ENCODE measurements at places on chromosomes 5 and 9. TPM values are rescaled to one million over a fixed set of nuclear protein-coding genes. Genes with fewer than 3 reads are reported as not detected.
A peak's percentile ranks its signal among the peaks of the same experiment; 100 is the strongest.

TBC1D13 gene
- 21.9 TPM for polyA plus RNA-seq

DNA sequence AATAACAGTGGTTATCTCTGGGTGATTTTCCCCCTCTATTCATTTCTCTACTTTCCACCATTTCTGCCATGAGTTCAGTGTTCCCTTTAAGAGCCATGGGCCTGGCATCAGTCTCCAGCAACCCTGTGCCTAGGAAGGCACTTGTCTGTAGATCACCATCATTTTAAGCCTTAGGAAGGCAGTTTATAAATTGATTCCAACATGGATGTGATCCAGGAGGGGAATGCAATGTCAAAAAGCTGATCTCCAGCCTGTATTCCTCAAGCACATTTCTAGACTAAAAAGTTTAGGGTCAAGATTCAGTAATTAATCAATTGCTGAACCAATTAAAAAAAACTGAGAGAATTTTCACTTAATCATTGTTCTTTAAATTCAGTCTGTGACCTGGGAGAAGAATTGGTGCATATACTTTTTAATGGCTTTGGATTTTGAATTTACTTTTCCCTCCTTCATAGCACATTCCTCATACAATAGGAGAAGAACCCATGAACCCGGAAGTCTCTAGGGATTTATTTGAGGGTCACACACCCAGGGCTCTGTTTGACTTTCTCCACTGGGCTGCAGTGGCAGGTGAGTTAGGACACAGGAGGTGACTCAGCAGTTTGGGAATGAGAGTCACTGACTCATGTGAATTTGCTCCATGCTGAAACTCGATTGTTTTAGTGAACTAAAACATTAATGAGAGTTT lies 6.1 kb upstream of the ERMP1 start:
- no peaks in the 10 kb centered on the region for H3K36me3 ChIP-seq
- no peaks in the 10 kb centered on the region for H3K27me3 ChIP-seq
- no peak overlapping the region for H3K4me3 ChIP-seq
- peak; percentile 79 for DNase-seq

- H3K36me3 ChIP-seq: peaks cover 8% of the 10 kb centered on the region
- no peak overlapping the region for H3K27ac ChIP-seq
- H3K4me3 ChIP-seq: no peak overlapping the region
- peaks cover 34% of the 10 kb centered on the region for H3K4me1 ChIP-seq
- H3K27me3 ChIP-seq: no peaks in the 10 kb centered on the region
Observed at GRCh38 chr9:128309551-128309950, 12.7 kb downstream of the TRUB2 start.

DNA sequence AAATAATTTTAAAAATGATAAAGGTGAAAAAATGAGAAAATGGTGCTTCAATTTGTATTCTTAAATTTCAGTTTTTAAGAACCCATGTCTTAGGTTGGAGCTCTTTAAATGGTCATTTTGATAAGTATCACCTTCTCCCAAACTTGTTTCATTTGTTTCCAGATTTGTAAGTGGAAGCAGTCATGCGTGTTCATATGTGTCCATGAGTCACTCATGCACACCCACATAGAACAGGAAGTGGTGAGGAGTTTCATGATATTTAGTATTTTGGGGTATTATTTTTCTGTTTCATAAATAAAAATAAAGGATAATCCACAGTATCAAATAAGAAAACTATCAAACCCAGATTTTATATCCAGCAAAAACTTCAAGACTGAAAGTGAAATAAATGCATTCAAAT lies 570.4 kb upstream of the ST8SIA4 start:
- H3K4me3 ChIP-seq: no peak overlapping the region
- peaks cover 8% of the 10 kb centered on the region for H3K4me1 ChIP-seq
- no peak overlapping the region for H3K27ac ChIP-seq

DNA sequence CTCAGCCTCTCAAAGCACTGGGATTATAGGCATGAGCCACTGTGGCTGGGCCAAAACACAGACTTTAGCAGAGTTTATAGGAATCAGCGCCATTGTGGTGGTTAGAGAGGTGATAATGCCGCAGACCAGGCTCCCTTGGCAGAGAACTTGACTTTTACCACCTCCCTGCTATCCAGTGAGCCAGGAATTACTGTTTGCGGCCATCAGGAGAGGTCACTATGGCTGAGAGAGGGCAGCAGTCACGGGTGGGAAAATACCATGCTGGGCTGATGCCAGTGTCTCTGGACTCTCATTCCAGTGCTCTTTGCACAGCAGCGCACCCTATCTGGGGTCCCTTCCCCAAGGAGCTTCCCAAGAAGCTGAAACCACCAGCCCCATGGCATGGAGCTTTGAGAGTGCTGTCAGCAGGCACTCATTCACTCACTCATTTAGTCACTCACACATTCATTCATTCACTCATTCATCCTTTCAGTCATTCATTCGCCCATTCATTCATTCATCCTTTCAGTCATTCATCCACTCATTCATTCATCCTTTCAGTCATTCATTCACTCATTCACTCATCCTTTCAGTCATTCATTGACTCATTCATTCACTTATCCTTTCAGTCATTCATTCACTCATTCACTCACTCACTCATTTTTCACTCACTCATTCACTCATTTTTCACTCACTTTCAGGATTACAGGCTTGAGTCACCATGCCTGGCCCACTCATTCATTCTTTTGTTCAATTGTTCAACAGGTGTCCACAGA lies 27.3 kb upstream of the RNU6ATAC start:
- no peaks in the 10 kb centered on the region for H3K4me1 ChIP-seq
- no peaks in the 10 kb centered on the region for H3K36me3 ChIP-seq
- DNase-seq: no peak
- H3K27me3 ChIP-seq: peaks cover 16% of the 10 kb centered on the region
- H3K4me3 ChIP-seq: no peak overlapping the region
- no peak overlapping the region for H3K27ac ChIP-seq

DNA sequence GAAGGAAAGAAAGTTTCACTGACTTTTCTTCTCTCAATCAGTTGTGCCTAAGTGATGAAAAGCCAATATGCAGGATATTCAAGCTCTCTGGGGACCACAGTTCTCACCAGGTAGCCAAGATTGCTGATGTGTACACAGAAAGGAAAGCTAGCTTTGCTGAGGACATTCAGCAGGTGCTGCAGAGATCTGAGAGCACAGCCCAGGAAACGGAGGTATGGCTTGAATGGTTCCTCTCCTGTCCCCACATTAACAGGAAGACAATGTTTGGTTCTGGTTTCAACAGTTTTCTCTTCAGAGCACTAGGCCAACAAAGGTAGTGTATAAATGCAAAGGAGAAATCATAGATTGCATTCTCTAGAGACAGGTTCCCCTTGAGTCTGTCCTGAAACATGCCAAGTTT lies 69.6 kb downstream of the PTPDC1 start:
- H3K27ac ChIP-seq: no peak overlapping the region
- no peaks in the 10 kb centered on the region for H3K27me3 ChIP-seq
- DNase-seq: no peak
- H3K4me3 ChIP-seq: no peak overlapping the region

GRCh38 chr9:137742698-137743097 lies 123.9 kb downstream of the EHMT1 start:
- no peak overlapping the region for H3K27ac ChIP-seq
- H3K27me3 ChIP-seq: no peaks in the 10 kb centered on the region
- H3K36me3 ChIP-seq: no peaks in the 10 kb centered on the region
- DNase-seq: peak; percentile 19

GRCh38 chr5:179245031-179245430 lies 100.2 kb downstream of the ADAMTS2 start:
- peaks cover 36% of the 10 kb centered on the region for H3K4me1 ChIP-seq
- no peaks in the 10 kb centered on the region for H3K36me3 ChIP-seq
- no peak overlapping the region for H3K27ac ChIP-seq
- H3K4me3 ChIP-seq: no peak overlapping the region

DNA sequence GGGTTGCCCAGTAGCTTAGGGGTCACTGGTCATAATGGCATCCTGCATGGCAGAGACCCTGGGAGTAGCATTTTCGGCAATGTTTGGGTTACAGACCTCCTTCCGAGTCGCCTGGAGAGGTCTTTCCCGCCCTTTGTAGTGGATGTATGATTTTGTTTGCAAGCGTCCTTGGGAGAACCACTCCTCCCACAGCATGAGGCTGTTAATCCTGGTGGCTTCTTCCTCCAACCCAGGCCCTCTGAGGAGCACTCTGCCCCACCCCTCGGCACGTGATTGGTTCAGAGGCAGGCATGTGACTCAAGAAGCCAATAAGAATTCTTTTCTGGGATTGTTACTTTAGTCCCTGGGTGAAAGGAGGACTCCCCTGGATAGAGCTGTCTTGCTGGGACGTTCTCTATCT lies 30.2 kb upstream of the GRHPR start:
- H3K27ac ChIP-seq: no peak overlapping the region
- no peaks in the 10 kb centered on the region for H3K27me3 ChIP-seq
- no peak for DNase-seq
- no peak overlapping the region for H3K4me3 ChIP-seq
- no peaks in the 10 kb centered on the region for H3K4me1 ChIP-seq
- no peaks in the 10 kb centered on the region for H3K36me3 ChIP-seq

GRCh38 chr5:74310386-74310785 lies 330.1 kb downstream of the ENC1 start:
- H3K36me3 ChIP-seq: no peaks in the 10 kb centered on the region
- H3K27ac ChIP-seq: no peak overlapping the region
- DNase-seq: peak; percentile 42
- peaks cover 35% of the 10 kb centered on the region for H3K4me1 ChIP-seq

GRCh38 chr5:124524552-124525232 lies 221.7 kb downstream of the ZNF608 start:
- H3K4me3 ChIP-seq: no peak overlapping the region
- no peak overlapping the region for H3K27ac ChIP-seq
- no peaks in the 10 kb centered on the region for H3K36me3 ChIP-seq
- peaks cover 26% of the 10 kb centered on the region for H3K27me3 ChIP-seq
- no peak for DNase-seq

BHMT2 gene
- polyA plus RNA-seq: 7.0 TPM

GRXCR2 gene
- polyA plus RNA-seq: not detected

DNA sequence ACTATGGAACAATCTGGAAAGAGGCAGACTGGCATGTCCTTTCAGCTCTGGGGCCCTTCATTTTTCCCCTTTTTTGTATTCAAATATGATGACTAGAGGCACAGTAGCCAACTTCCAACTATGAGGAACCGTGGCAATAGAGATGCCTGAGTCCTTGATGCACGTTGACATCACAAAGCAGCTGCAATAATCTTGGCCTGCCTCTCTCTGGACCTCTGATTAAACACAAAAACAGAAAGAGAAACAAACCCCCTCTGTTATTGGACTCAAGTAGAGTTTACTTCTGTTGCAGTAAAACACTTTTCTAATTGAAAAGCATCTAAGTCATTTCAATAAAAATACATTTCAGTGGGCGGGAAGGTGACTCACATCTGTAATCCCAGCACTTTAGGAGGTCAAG lies 122.2 kb upstream of the GRAMD2B start:
- H3K4me1 ChIP-seq: no peaks in the 10 kb centered on the region
- H3K4me3 ChIP-seq: no peak overlapping the region
- no peak for DNase-seq
- H3K27ac ChIP-seq: no peak overlapping the region
- no peaks in the 10 kb centered on the region for H3K27me3 ChIP-seq

DNA sequence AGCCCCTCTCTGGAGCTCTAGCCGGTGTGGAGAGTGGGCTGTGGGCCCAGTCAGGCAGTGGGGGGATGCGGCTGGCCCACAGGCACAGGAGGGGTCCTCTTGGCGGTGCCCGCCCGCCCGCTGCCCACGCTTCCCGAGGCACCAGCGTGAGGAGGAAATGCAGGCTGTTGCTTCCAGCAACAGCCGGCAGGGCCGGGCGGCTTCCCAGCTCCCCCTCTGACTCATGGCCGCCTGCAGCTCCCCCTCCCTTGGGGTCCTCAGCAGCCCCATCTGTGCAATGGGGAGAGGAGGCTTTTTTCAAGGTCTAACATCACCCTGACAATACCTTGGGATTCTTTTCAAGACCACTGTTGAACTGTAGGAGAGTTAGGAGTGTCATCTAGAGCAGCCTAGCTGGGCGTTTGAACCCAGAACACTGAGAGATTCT lies 10.4 kb downstream of the CXXC5 start:
- H3K27ac ChIP-seq: peak overlapping the region; percentile 98
- DNase-seq: peak; percentile 92
- peaks cover 81% of the 10 kb centered on the region for H3K4me1 ChIP-seq
- peak overlapping the region; percentile 60 for H3K4me3 ChIP-seq

DNA sequence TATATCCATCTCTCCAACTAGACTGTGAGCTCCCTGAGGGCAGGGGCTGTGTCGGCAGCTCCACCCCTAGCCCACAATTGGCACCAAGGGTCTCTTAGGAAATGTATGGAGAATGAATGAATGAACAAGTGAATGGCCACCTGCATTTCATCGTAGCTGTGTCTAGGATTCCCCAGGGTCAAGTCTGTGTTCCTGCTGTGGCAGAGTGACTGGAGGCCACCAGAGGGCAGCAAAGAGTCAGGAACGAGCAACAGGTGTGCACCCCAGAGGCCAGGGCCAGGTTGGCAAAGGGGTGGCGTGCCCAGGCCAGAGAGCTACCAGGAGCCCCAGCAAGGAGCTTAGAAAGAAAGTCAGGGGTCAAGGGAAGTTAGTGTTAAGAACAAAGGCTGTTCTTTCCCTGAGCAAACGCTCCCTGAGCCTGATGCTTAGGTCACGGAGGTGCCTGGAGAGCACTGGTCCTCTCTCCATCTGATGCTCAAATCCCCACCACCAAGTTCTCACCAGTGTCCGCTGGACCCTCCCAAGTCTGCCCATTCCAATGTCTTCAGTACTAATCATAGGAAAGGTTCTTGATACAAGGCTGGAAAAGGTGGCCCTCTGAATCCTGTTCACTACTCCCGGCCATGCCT lies 160.7 kb downstream of the PAX5 start:
- H3K4me3 ChIP-seq: no peak overlapping the region
- no peaks in the 10 kb centered on the region for H3K4me1 ChIP-seq
- DNase-seq: peak; percentile 61
- H3K27me3 ChIP-seq: peaks cover 33% of the 10 kb centered on the region

DNA sequence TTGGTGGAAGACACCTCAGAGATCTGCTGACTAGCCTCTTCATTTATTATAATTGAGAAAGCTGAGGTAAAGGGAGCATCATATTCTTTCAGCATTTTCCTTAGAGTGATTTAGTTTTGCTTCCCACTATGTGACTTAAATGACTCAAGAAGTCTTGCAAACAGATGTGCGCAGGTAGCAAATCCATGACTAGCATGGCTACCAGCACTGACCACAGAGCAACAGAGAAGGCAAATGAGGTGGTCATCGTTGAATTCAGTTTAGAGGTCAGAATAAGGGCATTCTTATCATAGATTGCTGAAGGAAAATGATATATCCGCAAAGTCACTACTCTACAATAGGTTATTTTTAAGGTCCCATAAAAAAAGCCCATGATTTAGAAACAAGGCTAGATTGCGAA lies 162.2 kb downstream of the PIK3R1 start:
- DNase-seq: no peak
- no peaks in the 10 kb centered on the region for H3K36me3 ChIP-seq
- peaks cover 14% of the 10 kb centered on the region for H3K4me1 ChIP-seq
- no peak overlapping the region for H3K27ac ChIP-seq

DNA sequence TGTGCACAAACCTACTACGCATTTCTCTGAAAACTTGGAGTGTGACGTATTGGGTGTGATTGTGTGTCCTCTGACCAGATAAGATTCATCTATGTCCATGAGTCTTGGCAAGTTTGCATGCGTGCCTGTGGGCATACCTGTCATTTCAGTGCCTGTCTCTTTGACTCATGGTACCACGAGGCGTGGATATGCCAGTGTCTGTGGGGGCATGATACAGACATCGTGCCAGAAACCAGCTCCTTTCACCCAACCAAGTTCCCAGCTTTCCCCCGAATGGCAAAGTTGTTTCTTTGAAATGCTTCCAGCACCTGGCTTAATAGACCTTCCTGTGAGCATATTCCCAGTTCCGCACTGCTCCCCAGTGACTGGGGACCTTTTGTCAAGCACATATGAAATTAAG lies 241.9 kb upstream of the MVB12B start:
- H3K4me1 ChIP-seq: no peaks in the 10 kb centered on the region
- H3K27me3 ChIP-seq: 0 out of 2 replicates have a peak, but pooled peaks cover 4% of the 10 kb centered on the region

COL27A1 gene
- polyA plus RNA-seq: 1.6 TPM

Measured in GM23248 (cell line).